ENCODE measurements at places on chromosomes 13 and 19.

- DNase-seq = no peak
Observed at GRCh38 chr13:48334534-48335127, 31.1 kb downstream of the RB1 start.

GRCh38 chr13:111253365-111253872 lies 67.0 kb upstream of the TEX29 start:
- DNase-seq = no peak

GRCh38 chr13:100535426-100536135 lies 53.0 kb downstream of the GGACT start:
- DNase-seq = no peak

DNA sequence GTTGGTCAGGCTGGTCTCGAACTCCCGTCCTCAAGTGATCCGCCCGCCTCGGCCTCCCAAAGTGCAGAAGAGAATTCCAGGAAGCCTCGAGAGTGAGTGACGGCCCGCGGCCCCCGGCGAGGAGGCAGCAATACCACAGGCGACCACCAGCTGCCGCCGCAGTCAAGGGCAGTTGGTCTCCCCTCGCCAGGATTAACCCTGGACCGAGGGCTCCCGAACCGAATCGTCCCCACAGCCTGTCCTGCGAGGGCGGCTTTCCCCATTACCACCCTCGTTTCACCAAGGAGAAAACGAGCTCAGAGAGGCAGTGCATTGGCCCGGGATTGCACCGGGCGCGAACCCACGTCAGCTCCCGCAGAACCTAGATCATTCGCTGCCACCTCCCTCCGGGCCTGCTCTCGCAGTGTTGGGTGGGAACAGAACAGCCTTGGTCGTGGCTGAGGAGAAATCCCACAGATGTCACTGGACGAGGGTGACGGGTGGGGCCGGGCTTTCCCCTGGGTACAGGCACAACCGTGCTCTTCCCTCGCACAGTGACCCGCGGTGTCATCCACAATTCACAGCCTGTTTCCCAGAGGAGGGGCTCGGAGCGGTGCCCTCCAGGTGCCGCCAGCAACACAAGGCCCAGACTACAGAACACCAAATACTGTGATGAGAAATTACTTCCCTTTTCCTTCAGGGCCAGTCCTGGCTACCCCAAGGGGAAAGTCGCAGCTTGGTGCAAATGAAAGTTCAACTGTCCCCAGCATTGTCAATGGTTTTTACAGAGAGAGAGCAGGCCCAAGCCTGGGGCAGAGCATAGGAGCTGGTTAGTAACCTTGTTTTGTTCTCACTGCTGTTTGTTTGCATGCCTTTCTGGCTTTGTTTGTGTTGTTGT lies 24.8 kb downstream of the C2CD4C start:
- no peak for DNase-seq

GRCh38 chr13:71240911-71241310 lies 626.1 kb downstream of the DACH1 start:
- no peak for DNase-seq

- no peak for DNase-seq
Observed at GRCh38 chr13:95444006-95444730, 108.4 kb upstream of the CLDN10 start.

DNA sequence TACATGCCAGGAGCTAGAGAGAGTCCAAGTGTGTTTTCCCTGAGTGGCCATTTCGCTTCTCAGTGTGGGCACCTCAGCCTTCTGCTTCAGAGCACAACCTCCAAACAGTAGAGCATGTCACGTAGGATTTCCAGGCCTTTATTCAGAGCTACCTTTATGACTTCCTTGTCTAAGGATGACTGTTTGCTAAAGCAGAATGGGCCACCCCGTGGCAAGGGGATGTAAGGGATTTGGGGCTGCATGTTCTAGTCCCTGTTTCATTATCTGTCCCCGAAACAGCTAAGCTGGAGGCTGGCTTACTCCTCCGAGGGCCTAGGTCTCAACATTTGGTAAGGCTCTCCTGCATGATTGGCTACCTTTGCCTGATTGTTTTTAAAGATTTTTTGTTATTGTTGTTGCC lies 6.0 kb downstream of the RNASEH2B start:
- DNase-seq = no peak

DNA sequence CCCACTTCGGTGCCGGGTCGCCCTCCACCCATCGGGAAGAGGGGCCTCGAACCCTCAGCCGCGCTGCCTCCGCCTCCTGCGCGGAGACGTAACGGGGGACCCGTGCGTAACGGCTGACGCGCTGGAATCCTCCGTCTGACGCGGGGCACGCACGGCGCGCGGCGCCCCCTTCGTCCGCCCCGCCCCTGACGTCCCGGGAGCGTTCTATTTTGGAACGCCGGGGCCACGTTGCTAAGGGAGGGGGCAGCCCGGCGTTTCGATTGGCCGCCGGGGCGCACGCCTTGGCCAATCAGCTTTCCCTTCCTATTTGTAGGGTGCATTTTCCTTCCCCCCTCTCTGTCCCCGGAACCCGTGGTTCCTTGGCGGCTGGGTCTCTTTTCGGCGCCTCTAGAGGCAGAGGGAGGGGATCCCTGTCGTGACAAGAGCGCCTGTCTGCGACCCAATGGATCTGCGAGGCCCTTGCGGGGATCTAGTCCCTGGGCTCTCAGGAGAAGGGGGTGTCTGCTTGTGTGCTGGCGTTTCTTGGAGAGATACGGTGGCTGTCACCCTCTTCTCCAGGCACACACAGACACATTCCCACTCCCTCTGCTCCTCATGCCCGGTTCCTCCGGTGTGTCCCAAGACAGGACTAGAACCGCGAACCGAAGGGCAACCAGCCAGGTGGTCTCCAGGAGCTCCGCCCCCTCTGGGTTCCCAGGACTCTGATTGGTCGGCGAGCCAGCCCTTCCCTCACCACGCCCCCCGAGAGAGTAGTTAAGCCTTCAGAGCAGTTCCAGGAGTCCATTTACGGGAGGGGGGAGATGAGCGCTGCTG lies 1.5 kb downstream of the FOSB start:
- DNase-seq = peak; percentile 62

GRCh38 chr13:93922063-93922855 lies 557.2 kb downstream of the DCT start:
- no peak for DNase-seq

GRCh38 chr13:51070005-51070649 lies 40.9 kb downstream of the C13orf42 start:
- DNase-seq = peak; percentile 75

GRCh38 chr13:88932950-88933349 lies 1261.8 kb downstream of the SLITRK5 start:
- DNase-seq = no peak

DNA sequence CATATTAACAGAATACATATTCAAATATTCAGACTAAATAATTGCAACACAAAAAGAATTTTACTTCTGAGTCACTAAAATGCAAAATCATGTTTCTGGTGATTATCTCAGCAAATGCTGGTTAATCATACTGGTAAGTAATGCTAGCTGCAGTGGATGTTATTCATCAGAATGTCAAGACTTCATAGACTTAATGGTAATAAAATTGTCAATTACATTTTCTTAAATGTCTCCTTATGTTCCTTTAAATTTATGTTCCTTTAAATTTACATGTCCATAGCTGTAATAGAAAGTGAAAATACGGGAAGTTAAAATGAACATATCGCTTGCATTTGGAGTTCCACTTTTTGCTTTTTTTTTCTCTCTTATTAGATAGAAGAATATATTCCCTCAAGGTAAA lies 853.0 kb downstream of the SLITRK6 start:
- DNase-seq = no peak

- no peak for DNase-seq
Observed at GRCh38 chr19:35742121-35742724, at the start of gene IGFLR1. Gene IGFLR1 (minus strand): TSS chr19:35742452. CDS start chr19:35741180, 1,272 bp downstream.

DNA sequence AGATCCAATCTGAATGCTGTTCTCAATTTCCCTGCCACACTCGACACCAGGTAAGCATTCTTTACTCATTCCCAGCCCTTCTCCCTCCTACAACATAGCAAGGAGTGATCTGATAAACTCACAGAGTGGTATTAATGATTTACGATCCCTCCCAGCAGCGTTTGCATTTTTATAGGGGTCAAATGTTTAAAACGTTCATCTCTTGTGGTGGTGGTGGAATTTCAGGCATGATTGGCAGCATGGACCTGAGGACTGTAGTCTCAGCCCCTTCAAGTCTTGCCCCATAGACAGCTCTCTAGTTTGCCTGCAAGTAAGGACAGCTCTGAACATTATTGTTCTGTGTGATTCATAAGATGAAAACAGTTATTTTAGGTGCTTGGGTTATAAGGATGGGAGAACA lies 565.7 kb downstream of the EFNB2 start:
- DNase-seq = no peak

DNA sequence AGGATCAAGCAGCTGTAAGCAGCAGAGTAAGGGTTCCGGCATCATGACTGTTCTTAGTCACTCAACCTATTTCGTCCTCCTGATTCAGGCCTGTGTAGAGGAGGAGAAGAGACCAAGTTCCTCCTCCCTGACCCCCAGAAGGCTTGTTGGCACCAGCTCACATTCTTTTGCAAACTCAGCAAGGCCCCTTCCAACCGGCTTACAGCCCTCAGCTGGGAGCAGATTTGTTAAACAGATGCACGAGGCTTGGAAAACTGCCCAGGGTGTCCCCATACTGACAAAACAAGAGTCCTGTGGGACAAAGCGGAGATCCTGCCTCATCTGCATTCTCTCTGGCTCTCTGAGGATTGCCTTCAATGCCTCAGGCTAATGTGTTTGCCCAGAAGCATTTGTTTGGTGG lies 113.2 kb upstream of the SOX21 start:
- peak; percentile 43 for DNase-seq

DNA sequence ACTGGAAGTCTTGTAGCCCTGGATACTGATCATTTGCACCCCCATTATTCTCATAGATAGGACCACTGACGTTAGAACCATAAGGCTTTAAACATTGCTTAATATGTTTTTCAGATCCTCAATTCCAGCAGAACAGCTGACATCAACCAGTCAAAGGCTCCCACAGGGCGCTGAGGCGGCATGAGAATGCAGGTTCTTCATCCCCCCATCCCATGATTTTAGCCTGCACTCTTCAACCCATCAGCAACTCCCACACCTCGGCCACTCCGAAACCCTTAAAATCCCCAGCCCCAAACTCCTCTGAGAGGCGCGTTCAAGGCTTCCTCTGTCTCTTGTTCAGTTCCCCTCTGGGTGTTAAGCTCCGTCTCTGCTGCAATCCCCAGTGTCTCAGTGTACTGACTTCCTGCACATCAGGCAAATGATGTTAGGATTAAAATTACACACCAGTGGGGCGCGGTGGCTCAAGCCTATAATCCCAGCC lies 24.3 kb upstream of the LAMP1 start:
- DNase-seq = no peak

- no peak for DNase-seq
Observed at GRCh38 chr13:41286370-41286769, 23.0 kb upstream of the MTRF1 start.

GRCh38 chr13:20993661-20994440 lies 67.5 kb downstream of the LATS2 start:
- no peak for DNase-seq

GRCh38 chr13:73722120-73722519 lies 412.1 kb downstream of the KLF12 start:
- DNase-seq = no peak

GRCh38 chr13:111267205-111267604 lies 53.2 kb upstream of the TEX29 start:
- DNase-seq = no peak

GRCh38 chr19:36058481-36059179 lies 3.9 kb downstream of the WDR62 start:
- no peak for DNase-seq

DNA sequence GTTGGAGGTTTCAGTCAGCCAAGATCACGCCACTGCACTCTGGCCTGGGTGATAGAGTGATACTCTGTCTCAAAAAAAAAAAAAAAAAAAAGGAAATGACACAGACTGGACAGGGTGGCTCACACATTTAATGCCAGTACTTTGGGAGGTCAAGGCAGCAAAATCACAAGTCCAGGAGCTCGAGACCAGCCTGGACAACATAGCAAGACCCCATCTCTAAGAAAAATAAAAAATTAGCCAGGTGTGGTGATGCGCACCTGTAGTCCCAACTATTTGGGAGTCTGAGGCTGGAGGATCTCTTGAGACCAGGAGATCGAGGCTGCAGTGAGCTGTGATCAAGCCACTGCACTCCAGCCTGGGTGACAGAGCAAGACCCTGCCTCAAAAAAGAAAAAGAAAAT lies 22.6 kb upstream of the NAPA start:
- no peak for DNase-seq

- DNase-seq = no peak
Observed at GRCh38 chr13:41306271-41307145, 4.6 kb upstream of the NAA16 start.

DNA sequence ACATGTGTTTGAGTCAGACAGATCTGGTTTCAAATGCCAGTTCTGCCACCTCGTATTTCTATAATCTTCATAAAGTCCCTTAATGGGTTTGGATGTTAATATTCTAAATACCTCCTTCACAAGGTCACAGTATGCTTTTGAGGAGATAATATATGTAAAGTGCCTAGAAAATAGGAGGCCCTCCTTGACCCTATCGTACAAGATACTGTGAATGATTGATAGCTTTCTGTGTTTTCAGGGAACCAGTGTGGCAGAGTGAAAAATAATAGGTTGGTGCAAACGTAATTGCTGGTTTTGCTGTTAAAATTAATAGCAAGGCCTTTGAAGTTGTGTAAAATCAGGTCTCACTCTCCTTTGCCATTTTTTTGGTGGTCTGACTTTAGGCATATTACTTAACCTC lies 77.5 kb upstream of the SCEL start:
- DNase-seq = no peak

DNA sequence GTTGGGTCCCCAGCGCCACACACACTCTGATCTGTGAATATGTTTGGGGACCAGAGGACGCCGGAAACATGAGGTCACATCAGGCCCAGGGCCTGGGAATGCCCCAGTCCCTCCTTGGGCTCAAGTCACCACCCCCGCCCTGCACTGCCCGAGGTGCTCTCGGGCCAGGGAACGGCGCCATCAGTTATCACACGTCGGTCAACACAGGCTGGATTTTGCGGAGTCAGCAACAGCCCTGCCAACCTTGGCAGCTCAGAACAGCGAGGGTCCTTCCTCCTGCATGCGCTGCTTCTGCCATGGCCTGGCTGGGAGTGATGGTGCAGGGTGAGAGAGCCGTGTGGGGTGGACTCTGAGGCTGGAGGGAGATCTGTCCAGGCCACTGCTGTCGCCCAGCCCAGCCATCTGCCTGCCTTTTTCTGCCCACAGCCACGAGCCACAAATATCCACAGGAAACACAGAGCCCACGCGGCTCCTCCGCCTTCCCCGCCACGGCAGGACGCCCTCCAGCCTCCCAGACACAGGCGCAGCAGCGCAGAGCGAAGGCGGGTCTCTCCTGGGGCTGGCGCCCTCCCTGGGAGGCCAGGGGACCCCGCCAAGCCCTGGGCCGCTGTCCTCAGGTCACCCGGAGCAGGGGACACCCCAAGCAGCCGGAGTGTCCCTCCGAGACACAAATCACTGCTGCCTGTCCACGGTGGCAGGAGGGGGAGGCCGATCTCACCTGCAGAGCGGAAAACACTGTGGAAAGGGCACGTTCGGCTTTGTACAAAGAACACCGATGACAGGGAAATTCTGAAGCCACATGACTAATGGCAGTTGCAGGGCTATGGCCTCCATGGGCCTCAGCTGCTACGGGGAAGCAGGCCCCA lies 31.6 kb upstream of the CACTIN start:
- DNase-seq = no peak

- no peak for DNase-seq
Observed at GRCh38 chr19:2249010-2249866, at the start of gene AMH. Gene AMH (plus strand): TSS chr19:2249323. CDS start chr19:2249333, 10 bp downstream.
